Bladder microvascular endothelial cell (primary cell): ENCODE measurements at places on chromosomes 1 and 21. TPM values are rescaled to one million over a fixed set of nuclear protein-coding genes. Genes with fewer than 3 reads are reported as not detected.

The F13B gene
- total RNA-seq = not detected in 2 replicates

The ALPL gene
- 0.31 and 0.32 TPM in 2 replicates for total RNA-seq

The PTPN7 gene
- 0.13 and 0.49 TPM in 2 replicates for total RNA-seq

The LCE3A gene
- total RNA-seq = not detected in 2 replicates

The LCE1E gene
- total RNA-seq = not detected in 2 replicates

The ADCY10 gene
- total RNA-seq = under 0.01 TPM in 2 replicates
